ENCODE measurements at places on chromosomes 13 and 19.

DNA sequence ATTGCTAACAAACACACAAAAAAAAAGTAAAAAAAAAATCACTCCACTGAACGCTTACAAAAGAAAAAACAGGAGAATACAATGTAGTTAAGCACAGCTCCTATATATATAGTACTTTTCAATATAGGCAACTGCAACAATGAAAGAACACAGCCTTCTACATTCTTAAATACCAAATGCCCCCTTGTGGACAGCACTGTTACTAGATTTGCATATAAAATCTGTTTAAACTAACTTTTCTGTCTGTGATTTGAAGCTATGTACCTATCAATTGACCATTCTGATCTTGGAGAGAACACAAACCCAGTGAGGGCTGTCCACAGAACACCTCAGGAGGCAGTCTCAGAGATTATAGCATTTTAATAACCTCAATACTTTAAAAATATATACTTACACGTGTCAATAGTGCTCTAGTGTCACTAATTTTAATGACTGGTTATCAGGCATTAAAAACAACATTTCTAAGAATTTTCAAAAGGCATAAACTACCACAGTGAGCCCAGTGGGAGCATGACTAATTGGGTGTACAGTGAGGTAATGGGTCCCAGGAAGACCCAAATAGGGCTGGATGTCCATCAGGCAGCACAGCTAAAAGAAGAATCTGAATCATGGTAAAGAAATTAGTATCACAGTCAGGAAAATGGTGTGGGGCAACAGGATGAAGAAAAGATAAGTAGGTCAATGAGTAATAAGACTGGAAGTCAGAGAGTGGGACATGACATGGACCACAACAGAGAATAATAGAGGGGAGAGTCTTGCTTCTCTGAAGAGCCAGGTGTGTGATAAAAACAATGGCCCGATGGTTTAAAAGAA, 22.2 kb downstream of the CCDC169 start:
- H3K27me3 ChIP-seq, result peaks cover 6% of the 10 kb centered on the region
- no peaks in the 10 kb centered on the region for H3K4me1 ChIP-seq
- no peaks in the 10 kb centered on the region for H3K36me3 ChIP-seq
- H3K27ac ChIP-seq, result no peak overlapping the region

DNA sequence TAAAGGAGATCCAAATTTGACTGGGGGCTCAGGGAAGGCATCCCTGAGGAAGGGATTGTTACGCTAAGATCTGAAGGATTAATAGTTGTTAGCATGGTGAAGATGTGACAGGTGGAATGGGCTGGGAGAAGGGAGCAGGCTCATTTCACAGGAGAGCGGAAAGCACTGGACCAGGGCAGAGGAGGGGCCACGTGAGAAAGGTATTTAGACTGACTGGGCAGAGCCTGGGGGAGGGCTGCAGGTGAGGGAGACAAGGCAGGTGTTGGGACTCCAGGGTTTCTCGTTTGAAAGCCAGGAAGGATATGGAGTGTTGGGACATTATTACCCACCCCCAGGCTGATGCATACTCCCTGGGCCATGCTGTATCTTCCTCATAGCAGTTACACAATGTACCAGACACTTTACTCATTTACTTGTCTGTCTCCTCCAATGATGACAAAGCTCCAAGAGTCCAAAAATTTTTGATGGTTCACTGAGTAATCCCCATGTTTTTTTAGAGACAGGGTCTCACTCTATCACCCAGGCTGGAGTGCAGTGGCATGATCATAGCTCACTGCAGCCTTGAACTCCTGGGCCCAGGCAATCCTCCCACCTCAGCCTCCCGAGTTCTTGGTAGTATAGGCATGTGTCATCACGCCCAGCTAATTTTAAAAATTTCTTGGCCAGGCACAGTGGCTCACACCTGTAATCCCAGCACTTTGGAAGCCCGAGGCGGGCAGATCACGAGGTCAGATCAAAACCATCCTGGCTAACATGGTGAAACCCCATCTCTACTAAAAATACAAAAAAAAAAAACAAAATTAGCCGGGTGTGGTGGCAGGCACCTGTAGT, 2.3 kb downstream of the TRAPPC6A start:
- H3K4me3 ChIP-seq, result no peak overlapping the region
- DNase-seq, result no peak
- H3K36me3 ChIP-seq, result no peaks in the 10 kb centered on the region

- H3K4me3 ChIP-seq, result no peak overlapping the region
- H3K27me3 ChIP-seq, result no peaks in the 10 kb centered on the region
- no peak for DNase-seq
- H3K4me1 ChIP-seq, result peaks cover 66% of the 10 kb centered on the region
Observed at GRCh38 chr13:99018418-99019180, 40.7 kb upstream of the DOCK9 start.

GRCh38 chr19:3275583-3276340, 51.3 kb downstream of the CELF5 start:
- H3K27me3 ChIP-seq, result peaks cover 9% of the 10 kb centered on the region
- H3K27ac ChIP-seq, result peak overlapping the region; percentile 85
- peak; percentile 96 for DNase-seq
- H3K4me1 ChIP-seq, result peaks cover 16% of the 10 kb centered on the region
- no peaks in the 10 kb centered on the region for H3K36me3 ChIP-seq

- H3K27ac ChIP-seq, result no peak overlapping the region
- H3K36me3 ChIP-seq, result no peaks in the 10 kb centered on the region
- DNase-seq, result no peak
- no peaks in the 10 kb centered on the region for H3K27me3 ChIP-seq
- H3K4me3 ChIP-seq, result no peak overlapping the region
Observed at GRCh38 chr13:85729296-85729695, 69.9 kb downstream of the SLITRK6 start.

DNA sequence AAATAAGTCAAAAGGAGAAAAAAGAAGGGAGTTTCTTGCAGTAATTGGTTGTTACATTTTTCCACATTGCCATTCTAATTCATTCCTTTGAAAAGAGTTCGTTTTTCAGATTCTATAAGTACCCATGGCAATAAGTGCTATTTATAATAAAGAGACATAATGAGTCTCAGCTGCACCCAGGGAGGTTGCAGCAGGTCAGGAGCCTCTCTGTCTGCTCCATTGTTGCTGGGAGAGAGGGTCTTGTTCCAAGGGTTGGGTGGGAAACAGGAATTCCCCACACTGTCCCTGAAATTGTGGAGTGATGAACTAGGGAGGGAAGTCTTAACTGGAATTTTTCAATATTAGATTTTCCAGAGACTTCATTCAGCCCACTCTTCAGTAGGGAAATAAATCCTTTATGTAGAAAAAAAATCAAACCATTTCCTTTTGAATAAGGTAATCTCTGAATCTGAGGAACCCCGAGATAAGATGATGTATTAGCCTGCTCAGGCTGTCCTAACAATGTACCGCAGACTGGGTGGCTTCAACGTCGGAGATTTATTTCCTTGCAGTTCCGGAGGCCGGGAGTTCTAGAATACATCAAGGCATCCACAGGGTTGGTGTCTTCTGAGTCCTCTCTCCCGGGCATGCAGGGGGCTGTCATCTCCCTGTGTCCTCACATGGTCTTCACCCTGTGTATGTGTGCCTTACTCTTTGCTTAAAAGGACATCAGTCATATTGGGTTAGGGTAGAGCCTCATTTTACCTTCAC, 342.7 kb upstream of the TMTC4 start:
- DNase-seq, result no peak
- no peaks in the 10 kb centered on the region for H3K36me3 ChIP-seq
- H3K27ac ChIP-seq, result no peak overlapping the region
- H3K4me1 ChIP-seq, result no peaks in the 10 kb centered on the region
- no peak overlapping the region for H3K4me3 ChIP-seq

DNA sequence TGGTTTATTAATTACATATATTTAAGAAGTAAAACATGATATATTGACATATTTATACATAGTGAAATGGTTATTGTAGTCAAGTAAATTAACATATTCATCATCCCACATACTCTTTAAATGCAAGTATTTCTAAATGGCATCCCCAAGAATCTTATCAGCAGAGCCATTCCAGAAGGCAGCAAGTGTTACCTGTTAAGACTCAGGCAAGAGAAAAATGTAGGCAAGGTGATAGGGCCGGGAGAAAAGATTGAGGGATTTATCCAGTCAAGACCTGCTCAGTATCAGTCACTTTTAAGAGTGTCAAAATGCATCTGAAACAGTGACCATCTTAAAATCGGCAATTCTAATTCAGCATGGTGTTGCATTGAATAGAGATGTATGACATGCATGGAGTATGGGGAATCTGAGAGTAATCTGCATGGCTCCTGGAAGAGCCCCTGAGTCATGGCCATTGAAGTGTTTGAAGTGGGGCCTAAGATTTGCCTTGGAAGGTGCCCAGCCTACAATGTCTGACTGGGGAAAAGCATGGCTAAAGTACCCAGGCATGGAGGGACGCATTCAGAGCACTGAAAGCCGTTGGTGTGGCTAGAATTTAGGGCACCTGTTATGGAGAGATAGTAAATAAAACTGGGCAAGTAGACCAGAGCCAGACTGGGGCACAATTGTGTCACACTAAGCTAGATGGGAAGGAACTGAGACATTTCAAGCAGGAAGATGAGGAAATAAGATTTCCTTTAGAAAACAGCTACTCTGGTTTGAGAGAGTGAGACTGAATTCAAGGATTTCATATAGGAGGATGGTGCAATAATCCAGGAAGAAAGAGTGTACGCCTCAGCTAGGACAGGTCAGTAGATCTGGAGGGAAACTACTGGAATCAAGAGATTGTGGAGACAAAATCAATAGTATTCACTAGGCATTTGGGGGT, 25.0 kb upstream of the C1QTNF9B start:
- DNase-seq, result no peak
- no peak overlapping the region for H3K4me3 ChIP-seq
- no peaks in the 10 kb centered on the region for H3K4me1 ChIP-seq
- no peak overlapping the region for H3K27ac ChIP-seq

GRCh38 chr13:41312176-41312500, 1.1 kb downstream of the NAA16 start:
- H3K27me3 ChIP-seq, result no peaks in the 10 kb centered on the region
- H3K4me3 ChIP-seq, result peak overlapping the region; percentile 94
- DNase-seq, result peak; percentile 41
- peaks cover 33% of the 10 kb centered on the region for H3K4me1 ChIP-seq
- peaks cover 16% of the 10 kb centered on the region for H3K36me3 ChIP-seq

DNA sequence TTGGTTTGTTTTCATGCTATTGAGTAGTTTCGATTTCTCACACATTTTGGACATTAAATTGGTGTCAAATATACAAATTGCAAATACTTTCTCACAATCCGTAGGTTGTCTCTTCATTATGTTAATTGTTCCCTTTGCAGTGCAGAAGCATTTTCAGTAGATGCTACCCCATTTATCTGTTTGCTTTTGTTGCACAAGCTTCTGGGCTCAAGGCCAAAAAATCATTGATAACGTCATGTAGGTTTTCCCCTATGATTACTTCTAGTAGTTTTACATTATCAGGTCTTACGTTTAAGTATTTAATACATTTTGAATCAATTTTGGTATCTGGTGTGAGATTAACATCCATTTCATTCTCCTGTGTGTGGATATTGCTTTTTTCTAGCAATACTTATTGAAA, 14.0 kb upstream of the ZNF347 start:
- peaks cover 63% of the 10 kb centered on the region for H3K36me3 ChIP-seq
- no peak overlapping the region for H3K27ac ChIP-seq

DNA sequence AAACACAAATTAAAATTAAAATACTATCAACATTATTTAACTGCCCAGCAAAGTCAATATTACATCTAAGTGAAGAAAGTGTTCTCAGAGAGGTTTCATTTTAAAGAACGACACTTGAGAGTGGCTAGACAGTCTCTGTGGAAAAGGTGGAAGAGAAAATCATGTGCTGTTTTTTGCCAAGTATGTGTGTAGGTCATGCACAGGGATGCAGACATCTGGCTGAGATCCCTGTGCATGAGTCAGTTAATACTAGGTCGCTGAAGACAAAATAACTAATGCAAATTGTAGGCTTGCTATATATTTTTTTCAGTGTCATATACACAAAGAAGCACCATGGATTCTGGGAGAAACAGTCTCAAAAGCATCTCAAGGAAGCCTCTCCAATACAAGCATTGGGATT, 44.3 kb upstream of the ENOX1 start:
- no peaks in the 10 kb centered on the region for H3K4me1 ChIP-seq
- peaks cover 8% of the 10 kb centered on the region for H3K27me3 ChIP-seq
- no peak overlapping the region for H3K4me3 ChIP-seq
- no peak for DNase-seq
- no peaks in the 10 kb centered on the region for H3K36me3 ChIP-seq

GRCh38 chr13:27038323-27038722, 133.3 kb downstream of the USP12 start:
- no peaks in the 10 kb centered on the region for H3K36me3 ChIP-seq
- peaks cover 12% of the 10 kb centered on the region for H3K27me3 ChIP-seq
- H3K27ac ChIP-seq, result no peak overlapping the region
- H3K4me1 ChIP-seq, result peaks cover 4% of the 10 kb centered on the region

- H3K4me3 ChIP-seq, result peak overlapping the region; percentile 81
- peaks cover 43% of the 10 kb centered on the region for H3K27me3 ChIP-seq
- peaks cover 36% of the 10 kb centered on the region for H3K4me1 ChIP-seq
- peak; percentile 51 for DNase-seq
Observed at GRCh38 chr13:21673539-21673788, 2.6 kb downstream of the FGF9 start.

- H3K27me3 ChIP-seq, result peaks cover 14% of the 10 kb centered on the region
- no peak overlapping the region for H3K4me3 ChIP-seq
- H3K27ac ChIP-seq, result no peak overlapping the region
- DNase-seq, result no peak
- no peaks in the 10 kb centered on the region for H3K4me1 ChIP-seq
Observed at GRCh38 chr13:33178209-33178840, 107.2 kb downstream of the STARD13 start.

DNA sequence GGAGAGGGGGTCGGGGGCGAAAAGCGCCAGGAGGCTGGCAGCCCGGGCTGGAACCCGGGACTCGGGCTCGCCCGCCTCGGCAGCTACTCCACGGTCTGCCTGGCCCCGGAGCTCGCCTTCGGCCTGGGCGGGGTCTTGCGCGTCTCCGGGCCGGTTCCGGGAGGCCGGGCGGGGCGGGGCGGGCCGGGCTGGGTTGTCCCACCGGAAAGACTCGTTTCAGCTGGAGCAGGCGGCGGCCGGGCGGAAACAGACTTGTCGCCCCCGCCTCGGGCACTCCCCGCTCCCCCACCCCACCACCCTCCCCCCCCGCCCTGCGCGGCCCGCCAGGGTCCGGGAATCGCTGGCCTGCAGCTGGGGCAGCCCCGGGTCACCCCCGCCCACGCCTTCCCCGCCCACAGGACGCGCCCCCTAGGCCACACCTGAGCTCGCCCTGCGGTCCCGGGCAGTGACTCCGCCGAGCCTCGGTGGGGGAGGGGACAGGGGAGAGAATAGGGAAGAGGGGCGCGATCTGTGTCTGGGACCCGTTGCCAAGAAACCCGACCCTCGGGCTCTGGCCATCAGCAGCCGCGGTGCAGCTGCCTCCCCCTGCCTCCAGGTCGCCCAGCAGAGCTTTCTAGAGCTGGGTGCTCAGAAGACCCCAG, 109.4 kb downstream of the KCTD15 start:
- H3K27me3 ChIP-seq, result peaks cover 41% of the 10 kb centered on the region
- no peaks in the 10 kb centered on the region for H3K36me3 ChIP-seq
- DNase-seq, result peak; percentile 24

Measured in activated CD8-positive, alpha-beta T cell treated with anti-CD3 and anti-CD28 coated beads for 36 hours (primary cell).